ENCODE measurements at places on chromosomes 2 and 18.

- peak; percentile 46 for DNase-seq
Observed at GRCh38 chr2:64313398-64313723, 140.6 kb upstream of the LGALSL start.

- no peak for DNase-seq
Observed at GRCh38 chr2:84894131-84894586, 11.3 kb upstream of the TMSB10 start.

- DNase-seq = peak; percentile 60
Observed at GRCh38 chr18:62717169-62717924, 2.0 kb downstream of the PHLPP1 start.

DNA sequence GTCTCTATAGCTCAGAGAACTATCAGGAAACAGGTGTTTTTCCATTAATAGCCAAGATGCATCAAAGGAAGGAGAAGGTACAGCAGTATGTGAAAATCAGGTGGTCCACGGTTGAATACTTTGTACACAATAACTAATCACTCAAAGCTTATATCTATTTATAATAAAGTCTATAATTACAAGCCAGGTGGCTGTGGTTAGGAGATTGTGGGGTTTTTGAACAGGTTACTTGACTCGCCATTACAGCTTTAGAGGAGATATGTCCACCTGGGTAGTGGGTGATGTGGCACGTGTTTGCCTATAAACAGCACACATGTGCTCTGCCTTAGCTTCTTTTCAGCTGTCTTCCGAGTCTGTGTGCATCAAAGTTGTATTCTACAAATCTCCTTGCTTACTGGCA, 892.2 kb upstream of the ZEB2 start:
- no peak for DNase-seq

DNA sequence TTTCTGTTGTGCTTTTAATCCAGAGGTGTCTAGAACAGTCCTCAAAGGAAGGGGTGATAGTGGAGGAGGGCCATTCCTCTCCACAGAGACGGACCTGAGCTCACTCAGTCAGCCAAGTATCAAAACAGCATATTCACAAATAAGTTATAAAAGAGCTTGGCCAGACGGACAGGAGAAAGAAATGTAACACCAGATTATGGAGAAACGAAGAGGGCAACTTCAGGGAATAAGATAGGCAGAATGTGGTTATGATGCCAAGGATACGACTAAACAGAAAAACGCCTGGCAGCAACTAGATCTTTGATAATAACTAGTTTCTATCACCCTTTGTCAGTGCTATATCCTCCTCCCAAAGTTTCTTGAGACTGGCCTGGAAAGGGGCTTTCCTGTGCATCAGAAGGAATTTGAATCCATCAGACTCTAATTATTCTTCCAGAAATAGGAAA, 42.5 kb downstream of the MAP4K3 start:
- no peak for DNase-seq

DNA sequence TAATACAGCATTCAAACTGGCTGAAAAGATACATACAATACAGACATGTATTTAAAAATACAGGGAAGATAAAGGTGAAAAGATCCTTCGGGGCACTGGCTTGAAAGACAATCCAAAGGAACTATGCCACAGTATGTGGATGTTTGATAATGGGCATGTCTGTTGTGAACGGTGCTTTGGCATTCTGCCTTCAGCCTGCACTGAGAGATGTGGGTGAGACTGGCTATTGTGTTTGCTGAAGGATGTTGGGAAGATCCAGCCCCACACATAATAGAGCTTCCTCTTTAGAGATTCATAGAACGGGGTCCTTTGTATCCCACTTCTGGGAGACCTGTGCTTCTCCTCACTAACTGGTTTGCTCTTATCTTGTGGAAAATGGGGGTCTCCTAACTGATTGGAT, 65.1 kb upstream of the CXCR4 start:
- no peak for DNase-seq

DNA sequence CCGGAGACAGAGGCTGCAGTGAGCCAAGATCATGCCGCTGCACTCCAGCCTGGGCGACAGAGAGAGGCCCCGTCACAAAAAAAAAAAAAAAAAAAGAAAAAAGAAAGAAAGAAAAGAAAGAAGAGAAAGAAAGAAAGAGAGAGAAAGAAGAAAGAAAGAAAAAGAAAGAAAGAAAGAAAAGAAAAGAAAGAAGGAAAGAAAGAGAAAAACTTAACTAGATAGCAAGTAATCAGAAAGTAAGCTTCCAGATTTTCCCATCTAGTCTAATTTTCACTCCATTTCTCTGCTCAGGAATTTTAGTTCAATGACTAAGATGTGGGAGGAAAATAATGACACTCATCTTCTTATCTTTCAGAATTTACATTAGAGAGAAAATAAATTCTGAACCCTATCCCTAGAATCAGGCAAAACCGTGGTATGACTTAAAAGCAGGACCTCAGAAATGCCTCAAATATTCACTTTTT, 2.4 kb downstream of the GFPT1 start:
- no peak for DNase-seq
